ENCODE measurements at places on chromosomes 1 and 21.

GRCh38 chr1:51326839-51327238, 3.5 kb downstream of the TTC39A start:
- no peak for DNase-seq

- no peak for DNase-seq
These were observed 1015.4 kb downstream of the AMY1C start for GRCh38 chr1:104765085-104765484.

GRCh38 chr1:107181253-107181969, 40.6 kb downstream of the NTNG1 start:
- no peak for DNase-seq

GRCh38 chr1:56137521-56138505, 441.6 kb downstream of the PLPP3 start:
- DNase-seq, result no peak
